ENCODE measurements at places on chromosomes 1 and 21.
A peak's percentile ranks its signal among the peaks of the same experiment; 100 is the strongest.

DNA sequence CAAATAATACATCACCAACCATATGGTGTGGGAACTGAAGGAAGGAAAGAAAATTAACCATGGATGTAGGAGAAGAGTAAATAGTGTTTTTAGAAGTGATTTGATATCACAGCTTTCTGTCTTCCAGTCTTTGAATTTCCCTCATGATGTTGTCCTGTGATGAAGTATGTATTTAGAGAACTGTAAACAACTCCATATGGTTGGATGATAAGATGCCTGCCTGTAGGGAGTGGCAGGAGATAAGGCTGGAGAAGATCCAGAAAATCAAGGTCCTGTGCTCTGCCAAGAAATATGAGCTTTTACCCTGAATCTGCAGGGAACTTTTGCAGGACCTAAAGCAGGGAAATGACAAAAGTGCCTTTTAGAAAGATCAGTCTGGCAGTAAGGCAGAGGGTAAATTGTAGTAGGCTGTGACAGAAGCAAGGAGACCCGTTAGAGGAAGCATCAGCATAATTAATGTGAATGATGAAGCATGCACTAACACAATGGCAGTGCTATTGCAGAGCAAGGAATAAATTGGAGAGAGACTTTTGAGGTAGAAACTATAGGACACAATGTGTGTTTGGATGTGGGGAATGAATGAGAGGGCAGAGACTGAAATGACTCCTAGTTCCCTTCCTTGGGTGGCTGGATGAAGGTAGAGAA lies 21.9 kb downstream of the CEPT1 start:
- DNase-seq: no peak

- DNase-seq: no peak
These were observed 13.8 kb downstream of the RASSF5 start for GRCh38 chr1:206521127-206521526.

DNA sequence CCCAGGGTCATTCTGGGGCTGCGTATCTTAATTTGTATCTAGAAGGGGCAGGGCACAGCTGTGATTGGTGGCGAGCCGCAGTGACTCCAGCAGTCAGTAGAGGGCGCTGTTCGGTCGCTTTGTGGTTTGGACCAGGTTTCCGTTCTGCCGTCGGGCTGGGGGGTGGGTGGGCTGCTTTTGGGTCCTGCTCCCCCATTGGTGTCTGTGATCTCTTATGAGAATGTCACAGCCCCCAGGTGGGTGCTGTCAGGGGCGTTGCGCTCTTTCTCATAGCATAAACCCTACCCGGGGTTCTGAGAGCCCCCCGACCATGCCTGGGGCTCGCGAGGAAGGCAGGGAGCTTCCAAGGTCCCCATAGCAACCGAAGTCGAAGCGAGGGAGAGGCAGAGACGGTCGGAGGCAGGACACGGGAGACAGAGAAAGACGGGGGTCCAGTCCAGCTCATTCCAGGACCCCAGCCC lies 5.4 kb downstream of the TFF3 start:
- peak; percentile 60 for DNase-seq

GRCh38 chr1:164433818-164434170 lies 125.2 kb upstream of the PBX1 start:
- no peak for DNase-seq

GRCh38 chr1:41615316-41615715 lies 130.8 kb upstream of the EDN2 start:
- DNase-seq: no peak

GRCh38 chr1:5448486-5448885 lies 543.7 kb downstream of the NPHP4 start:
- no peak for DNase-seq

DNA sequence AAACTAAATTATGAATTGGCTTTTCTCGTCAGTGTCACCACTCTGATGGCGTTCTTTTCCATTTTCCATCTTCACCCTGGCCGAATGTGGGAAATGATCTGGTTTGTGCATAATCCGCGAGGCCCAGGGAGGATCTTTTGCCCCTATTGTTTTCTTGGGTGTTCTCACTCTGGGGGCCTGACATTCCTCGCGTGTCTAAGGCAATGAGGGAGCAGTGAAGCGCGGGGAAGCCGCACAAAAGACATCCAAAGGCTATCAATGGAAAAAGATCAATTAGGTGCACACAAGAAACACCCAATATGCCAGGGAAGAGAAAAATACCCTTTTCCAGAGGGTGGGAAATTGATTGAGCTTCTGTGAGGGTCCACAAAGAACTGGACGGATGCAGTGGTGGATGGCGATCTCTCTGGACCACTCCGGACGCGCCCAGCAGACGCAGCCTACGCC lies 941 bp upstream of the C1orf21 start:
- no peak for DNase-seq

DNA sequence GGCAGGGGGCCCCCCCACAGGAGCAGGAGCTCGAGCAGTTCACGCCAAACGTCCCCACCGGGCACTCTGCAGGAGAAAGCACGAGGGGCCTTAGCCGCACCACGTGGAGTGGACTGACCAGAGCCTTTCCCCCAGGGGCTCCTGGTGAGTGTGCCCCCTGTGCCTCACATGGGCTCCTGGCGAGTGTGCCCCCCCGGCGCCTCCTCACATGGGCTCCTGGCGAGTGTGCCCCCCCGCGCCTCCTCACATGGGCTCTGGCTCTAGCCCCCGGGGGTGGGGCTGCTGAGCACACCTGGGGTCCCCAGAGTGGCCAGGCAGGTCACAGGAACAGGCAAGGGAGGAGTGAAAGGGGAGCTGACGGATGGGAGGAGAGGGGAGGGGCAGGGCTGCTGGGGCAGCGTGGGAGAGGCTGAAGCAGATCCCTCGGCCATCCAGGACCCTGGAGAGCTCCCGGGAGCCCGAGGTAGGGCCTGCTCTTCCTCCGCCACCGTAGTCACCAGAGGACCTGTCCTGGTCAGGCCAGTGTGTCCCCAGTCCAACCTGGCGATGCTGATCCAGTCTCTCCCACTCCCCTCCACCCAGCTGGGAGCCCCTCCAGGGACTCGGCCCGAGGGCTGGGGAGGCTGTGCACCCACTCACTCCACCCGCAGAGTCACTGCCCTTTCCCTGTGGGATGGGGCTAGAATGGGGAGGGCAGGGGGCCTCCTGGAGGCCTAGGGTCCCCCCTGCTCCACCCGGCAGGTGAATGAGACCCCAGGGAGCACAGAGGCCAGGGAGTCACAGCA lies 47.6 kb downstream of the ARHGEF16 start:
- no peak for DNase-seq

- no peak for DNase-seq
These were observed 18.8 kb downstream of the SLC1A7 start for GRCh38 chr1:53123453-53124140.

DNA sequence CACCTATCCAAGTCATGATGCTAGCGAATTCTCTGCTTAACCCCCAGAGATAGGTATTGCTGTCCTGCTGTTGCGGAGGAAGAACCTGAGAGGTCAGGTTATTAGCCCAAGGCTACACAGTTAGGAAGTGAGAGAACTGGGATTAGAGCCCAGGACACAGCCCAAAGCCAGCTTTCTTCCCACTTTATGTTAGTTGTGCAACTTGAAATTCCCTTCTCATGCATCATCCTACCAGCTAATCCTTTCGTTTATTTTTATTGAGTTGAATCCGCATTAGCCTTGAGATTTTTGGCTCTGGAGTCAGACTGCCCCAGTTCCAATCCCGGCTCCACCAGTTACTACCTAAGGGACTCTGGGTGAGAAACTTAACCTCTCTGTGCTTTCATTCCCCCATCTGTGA lies 65.4 kb downstream of the PLEKHA6 start:
- DNase-seq: no peak

GRCh38 chr1:203089651-203090045 lies 3.8 kb upstream of the MYOG start:
- DNase-seq: no peak

GRCh38 chr1:107776900-107777663 lies 187.9 kb downstream of the VAV3 start:
- no peak for DNase-seq

GRCh38 chr1:22118291-22118992 lies 24.5 kb downstream of the WNT4 start:
- DNase-seq: no peak

- no peak for DNase-seq
These were observed 41.9 kb downstream of the LPGAT1 start for GRCh38 chr1:211788626-211789025.

DNA sequence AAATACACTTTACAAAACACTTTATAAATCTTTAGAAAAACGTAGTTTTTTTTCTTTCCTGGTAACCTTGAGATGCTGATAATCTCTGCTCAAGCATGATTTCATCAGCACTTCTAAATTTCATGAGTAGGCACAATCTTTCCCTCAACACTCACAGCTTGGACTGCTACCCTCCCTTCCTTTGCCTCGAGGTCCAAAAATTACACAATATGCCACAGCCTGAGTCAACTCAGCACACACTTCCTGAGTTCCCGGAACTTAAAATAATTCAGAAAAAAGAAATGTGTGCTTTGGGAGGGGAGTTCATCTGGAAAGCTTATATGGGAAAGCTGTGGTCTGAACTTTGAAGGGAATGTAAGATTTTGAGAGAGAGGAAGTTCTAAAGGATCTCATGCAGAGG lies 5.9 kb downstream of the CLCA2 start:
- DNase-seq: no peak

- no peak for DNase-seq
These were observed 32.0 kb downstream of the DNAJC6 start for GRCh38 chr1:65341381-65341780.

DNA sequence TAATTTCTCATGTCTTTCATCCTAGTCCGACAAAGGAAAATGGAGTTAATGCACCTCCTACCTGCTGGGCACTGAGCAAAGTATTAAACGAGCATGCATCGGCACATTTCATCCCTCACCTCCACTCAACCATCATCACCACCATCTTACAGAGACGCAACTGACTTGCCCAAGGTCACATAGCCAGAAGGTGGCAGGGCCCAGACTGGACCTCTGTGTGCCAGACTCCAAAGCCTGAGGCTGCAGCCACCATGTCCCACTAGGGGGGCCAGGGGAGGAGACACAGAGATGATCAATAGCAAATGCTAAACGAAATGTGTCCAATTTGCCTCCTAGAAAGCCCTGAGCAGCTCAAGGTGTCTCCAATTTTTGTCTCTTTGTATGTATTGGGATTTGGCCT lies 163.7 kb upstream of the EDN2 start:
- DNase-seq: no peak

- DNase-seq: no peak
These were observed 147.3 kb upstream of the CD34 start for GRCh38 chr1:208058267-208058666.

GRCh38 chr1:231949277-231950091 lies 322.9 kb downstream of the DISC1 start:
- DNase-seq: no peak

GRCh38 chr1:1282998-1283397 lies 2.8 kb downstream of the SCNN1D start:
- DNase-seq: no peak

DNA sequence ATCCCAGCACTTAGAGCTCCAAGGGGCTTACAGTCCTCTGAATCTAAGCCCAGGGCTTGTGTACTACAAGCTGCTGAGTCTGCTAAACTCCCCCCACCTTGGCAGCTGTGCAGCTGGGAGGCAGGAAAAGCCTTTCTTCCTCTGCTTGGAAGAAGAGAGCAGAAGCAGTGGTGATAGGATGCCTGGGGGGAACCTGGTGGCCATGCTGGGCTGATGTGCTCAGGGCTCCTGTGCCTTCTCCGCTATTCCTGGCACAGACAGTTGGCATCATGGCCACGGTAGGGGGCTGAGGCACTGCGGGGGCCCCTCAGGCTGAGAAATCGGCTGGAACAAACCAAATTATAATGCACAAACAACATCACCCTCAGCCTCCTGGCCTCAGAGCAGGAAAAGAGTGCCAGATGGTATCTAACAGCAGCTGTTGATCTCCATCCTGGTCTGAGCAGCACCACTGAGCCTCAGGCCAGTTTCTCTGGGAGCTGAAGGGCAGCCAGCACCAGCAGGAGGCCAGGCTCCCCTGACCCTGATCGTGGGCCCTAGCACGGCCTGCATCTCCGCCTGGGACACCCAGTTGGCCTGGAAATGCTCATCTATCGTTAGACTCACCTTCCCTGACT lies 35.8 kb downstream of the ECE1 start:
- no peak for DNase-seq

GRCh38 chr21:46191257-46191685 lies 7.0 kb upstream of the SPATC1L start:
- DNase-seq: no peak

DNA sequence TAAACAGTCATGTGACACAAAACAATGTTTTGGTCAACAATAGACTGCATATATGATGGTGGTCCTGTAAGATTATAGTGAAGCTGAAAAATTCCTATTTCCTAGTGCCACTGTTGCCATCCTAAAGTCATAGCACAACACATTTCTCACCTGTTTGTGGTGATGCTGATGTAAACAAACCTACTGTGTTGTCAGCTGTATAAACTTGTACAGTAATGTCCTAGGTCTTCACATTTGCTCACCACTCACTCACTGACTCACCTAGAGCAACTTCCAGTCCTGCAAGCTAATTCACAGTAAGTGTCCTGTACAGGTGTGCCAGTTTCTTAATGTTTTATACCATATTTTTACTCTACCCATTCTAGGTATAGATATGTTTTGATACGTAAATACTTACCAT lies 326.1 kb upstream of the USP24 start:
- no peak for DNase-seq

GRCh38 chr1:201061049-201061448 lies 37.5 kb upstream of the KIF21B start:
- no peak for DNase-seq

- no peak for DNase-seq
These were observed 211.5 kb downstream of the TTLL7 start for GRCh38 chr1:83787246-83787998.

DNA sequence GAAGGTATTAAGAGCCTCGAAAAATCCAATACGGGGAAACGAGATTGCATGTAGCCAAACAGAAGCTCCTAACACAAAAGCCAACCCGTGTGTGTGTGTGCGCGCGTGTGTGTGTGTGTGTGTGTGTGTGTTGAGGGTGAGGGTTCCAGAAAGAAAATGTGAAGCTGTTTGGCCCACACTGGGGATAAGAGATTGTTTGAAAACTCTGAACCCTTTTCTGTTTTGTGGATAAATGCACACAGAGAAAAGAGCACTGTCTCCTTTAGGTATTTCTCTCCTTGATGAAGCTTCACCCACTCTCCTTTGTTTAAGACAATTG lies 1.9 kb downstream of the WLS start:
- no peak for DNase-seq

DNA sequence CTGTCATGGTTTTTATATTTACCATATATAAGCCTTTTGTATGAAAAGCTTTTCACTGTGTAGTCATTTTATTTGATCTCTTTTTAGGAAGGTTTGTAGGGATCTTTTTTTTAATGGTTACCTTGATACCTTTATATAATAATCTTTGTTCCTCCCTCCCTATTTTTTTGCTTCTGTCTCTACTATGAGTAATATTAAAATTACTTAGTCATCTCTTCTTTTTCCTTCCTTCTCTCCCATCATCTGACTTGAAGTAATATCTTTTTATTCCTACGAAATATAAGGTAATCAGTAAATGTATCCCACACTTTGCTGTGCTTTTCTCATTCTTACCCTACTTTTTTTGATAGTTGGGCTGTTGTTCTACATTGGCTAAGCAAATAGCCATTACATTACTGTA lies 161.4 kb downstream of the MAGI3 start:
- no peak for DNase-seq

- no peak for DNase-seq
These were observed 63.3 kb downstream of the COL18A1 start for GRCh38 chr21:45468051-45468970.

GRCh38 chr1:181778640-181779260 lies 282.8 kb downstream of the ZNF648 start:
- no peak for DNase-seq
